COR-L47 (cell line): ENCODE measurements at places on chromosomes 5 and 9.

- DNase-seq: peak; percentile 41
Measured at GRCh38 chr5:59607138-59607765, 286.3 kb downstream of the PDE4D start.

- no peak for DNase-seq
Measured at GRCh38 chr5:136101884-136102283, 30.8 kb upstream of the SMAD5 start.

GRCh38 chr9:121840838-121841760 is 189.7 kb downstream of the DAB2IP start:
- DNase-seq: no peak

GRCh38 chr5:135492319-135492626 is 40.1 kb upstream of the TIFAB start:
- no peak for DNase-seq

- DNase-seq: no peak
Measured at GRCh38 chr5:138022912-138023311, 10.0 kb downstream of the FAM13B start.

DNA sequence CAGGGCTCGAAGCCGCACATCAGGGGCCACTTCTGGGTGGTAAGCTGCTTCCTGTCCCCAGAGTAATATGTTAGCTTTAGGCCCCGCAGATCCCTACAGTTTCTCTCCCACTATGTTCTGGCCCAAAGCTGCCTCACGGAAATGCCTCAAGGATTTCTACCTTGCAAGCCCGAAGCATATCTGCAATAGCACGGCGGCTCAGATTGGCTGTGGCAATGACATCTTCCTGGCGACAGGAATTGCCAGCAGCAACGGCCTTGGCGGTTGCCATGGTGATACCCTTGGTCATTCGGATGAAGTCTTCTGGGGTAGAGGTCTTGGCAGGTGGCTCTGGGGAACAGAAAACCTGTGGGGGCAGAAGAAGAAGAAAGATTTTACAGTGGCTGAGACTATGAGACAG is 10.3 kb upstream of the TPM2 start:
- no peak for DNase-seq

DNA sequence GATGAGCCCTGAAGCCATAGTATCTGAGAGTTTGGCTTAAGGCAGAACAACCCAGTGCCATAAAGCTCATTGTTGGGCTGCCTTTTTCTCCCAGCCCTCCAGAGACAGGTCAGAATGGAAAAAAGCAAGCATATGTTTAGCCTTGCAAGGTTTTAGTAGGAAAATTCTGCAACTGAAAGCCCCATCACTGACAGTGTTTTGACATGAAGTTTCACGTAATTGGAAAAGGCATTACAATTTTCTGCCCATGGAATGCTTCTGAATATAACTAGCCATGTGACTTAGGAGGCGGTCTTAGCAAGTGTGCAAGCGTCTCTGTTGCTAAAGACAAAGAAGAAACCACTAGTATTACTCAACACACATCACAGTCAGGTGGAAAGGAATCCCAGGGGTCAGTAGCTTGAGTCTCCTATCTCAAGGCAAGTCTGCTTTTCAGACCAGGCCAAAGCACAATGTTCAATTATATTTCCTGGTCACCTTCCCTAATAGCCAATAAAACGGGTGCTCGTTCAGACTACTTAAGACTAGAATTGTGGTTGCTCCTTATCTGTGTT is 117.6 kb downstream of the CARTPT start:
- no peak for DNase-seq

DNA sequence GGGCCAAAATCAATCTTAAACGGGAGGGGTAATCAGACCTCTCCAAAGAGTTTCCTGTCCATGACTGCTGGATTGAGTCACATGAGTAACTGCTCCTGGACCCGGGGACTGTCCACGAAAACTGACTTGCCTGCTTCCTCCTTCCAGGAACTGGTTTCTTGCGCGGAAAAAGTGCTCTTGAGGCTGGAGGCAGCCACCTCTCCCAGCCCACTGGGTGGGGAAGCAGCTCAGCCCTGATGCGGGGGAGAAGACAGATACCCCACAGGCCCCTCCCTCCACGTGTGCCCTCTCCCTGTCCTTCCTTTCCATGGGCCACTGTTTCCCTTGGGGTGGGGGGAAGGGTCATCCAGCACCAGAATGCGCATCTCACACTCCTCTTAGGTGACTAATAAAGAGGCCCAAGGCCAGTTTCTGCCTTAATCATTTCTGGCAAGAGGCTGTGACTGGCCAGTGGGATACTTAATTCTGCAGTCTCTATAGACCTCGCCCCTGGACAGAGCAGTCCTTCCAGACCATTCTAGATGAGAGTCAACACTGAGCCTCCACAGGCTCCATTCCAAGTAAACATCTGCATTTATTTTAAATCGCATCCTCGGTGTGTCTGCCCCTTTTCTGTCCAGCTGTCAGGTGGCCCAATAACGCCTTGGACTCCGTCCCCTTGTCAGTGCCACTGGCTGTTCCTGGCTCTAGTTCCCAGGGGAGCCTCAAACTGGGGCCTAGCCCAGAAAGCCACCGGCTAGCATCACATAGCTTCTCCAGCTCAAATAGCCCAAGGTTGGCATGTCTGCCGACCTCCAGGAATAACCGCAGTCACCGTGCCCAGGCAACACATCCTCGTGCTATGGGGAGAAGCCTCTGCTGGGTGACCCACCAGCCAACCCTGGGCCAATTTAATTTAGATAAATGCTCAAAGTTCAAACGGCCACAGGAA is 12.0 kb downstream of the REXO4 start:
- no peak for DNase-seq

DNA sequence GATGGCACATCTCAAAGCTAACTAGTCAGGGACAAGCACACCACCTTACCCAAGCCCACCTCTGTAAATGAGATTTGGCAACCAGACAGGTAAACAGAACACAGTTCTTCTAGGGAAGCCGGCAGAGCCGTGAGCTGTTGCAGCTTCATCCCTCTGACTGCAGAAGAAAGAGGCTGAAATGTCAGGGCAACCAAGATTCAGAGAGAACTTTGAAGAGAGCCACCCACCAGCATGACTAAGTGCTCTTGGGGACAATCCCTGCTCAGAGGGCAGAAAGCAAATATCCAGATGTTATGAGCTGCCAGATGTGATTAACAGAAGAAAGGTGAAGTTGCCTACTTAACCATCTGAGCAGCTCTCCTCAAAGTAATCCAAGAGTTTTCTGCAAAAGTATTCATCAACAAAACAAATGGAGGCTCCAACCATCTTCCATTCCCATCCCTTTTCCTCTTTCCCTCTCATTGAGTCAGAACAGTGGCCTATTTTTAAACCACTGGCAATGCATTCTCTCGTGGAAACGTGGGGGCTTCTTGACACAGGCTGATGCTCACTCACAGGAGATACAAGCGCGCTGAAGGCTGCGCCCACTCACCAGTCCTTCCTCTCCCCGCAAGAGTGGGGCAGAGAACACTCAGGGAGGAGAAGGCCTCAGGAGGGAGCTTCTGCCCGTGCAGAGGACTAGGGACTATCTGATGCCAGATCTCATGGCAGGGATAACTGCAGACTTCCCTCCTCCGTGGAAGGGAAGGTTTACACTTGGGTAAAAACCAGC is 57.1 kb downstream of the SLIT3 start:
- no peak for DNase-seq

DNA sequence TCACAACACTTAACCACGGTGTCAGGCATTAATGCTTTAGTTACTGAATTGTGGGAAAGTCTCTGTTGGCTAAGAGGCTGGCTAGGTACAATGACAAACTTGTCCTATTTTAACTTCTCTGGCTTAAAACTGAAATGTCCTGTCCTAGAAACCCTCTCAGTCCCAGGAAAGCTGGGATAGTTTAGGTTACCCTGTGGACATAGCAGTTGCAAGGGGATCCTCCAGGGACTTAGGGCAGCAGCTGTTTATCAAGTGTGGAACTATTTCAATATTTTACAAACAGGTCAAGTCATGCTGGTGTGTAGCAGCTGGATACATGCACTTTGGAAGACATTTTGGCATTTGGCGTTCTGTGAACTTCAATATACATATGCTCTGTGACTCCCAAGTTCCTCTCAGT is 95.0 kb upstream of the ARRDC3 start:
- DNase-seq: no peak

GRCh38 chr9:111158363-111158762 is 120.1 kb upstream of the LPAR1 start:
- no peak for DNase-seq

- DNase-seq: no peak
Measured at GRCh38 chr9:124475158-124475867, 25.1 kb downstream of the ADGRD2 start.

GRCh38 chr5:151363673-151364072 is 16.3 kb upstream of the SLC36A2 start:
- DNase-seq: peak; percentile 21

DNA sequence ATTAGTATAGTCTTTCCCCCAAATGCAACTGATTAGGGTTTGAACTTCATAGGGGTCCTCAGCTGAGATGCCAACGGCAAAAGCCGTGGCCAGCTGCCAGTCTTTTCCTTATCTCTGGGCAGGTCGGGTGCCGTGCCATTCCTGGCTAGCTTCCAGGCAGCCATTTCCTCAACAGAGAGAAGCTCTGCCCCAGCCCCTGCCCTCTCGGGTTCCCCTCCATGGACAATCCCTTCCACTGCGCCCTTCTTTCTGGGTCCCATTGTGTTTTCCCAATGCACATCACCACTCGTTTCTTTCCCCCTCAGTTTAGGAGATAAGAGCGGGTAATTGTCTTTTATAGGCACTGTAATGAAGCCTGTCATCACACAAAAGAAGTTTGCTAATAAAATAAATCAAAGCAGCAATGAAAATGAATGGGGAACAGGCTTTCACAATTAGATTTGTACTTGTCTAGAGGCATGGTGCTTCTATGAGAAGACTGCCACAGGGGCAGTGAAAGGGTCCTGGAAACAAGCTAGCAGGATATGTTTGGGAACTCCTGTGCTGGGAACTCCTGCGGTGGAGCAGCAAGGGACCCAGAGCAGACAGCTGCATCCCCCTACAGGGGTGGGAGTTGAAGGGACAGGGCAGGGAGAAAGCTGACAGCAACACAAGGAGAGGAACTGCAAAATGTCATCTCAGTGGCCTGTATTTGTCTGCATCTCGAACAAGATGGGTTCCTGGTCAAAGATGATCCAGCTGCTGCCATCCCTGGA is 48.0 kb upstream of the SAP30L start:
- peak; percentile 81 for DNase-seq

DNA sequence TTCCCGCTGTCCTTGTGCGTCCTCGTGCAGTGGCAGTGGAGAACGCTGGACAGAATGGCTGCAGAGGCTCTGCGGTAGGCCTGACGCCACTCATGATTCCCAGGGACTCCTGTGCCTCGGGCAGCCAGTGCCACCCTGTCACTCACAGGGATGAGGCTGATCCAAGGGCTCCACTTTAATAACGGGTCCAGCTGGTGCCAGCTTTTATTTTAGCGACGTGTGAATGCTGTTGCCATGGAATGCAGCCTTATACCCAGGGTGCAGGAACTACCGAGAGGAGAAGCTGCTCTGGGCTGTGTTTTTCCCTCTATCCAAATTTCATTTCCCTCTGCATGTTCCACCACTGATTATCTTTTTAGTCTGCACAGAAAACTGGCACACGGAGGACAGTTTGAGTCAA is 15.8 kb upstream of the NTNG2 start:
- DNase-seq: no peak
